ENCODE measurements at places on chromosomes 1 and 21. TPM values are rescaled to one million over a fixed set of nuclear protein-coding genes. Genes with fewer than 3 reads are reported as not detected.

Gene RORC
- 0.24 TPM for total RNA-seq

DNA sequence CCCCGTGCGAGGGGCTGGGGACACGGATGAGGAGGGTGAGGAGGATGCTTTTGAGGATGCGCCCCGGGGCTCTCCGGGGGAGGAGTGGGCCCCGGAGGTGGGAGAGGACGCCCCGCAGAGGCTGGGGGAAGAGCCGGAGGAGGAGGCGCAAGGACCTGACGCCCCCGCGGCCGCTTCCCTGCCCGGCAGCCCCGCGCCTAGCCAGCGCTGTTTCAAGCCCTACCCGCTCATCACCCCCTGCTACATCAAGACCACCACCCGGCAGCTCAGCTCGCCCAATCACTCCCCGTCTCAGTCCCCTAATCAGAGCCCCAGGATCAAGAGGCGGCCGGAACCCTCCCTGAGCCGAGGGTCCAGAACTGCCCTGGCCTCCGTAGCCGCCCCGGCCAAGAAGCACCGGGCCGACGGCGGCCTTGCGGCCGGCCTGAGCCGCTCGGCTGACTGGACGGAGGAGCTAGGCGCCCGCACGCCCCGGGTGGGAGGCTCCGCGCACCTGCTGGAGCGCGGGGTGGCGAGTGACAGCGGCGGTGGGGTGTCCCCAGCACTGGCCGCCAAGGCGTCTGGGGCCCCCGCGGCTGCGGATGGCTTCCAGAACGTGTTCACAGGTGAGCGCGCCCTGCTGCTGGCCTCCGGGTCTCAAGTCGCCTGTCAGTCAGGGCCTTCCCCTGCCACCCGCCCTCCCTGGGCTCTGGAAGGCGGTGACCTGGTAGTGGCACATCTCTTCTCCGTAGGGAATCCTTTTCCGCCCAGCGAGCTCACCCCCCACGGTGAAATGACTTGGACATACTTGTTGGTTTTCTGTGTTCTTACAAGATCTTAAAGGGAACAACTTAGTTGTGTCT, 1.7 kb downstream of the FMN2 start:
- no peak for DNase-seq

- peak; percentile 47 for DNase-seq
These were observed 659 bp downstream of the FAF1 start for GRCh38 chr1:50959303-50959912.

DNA sequence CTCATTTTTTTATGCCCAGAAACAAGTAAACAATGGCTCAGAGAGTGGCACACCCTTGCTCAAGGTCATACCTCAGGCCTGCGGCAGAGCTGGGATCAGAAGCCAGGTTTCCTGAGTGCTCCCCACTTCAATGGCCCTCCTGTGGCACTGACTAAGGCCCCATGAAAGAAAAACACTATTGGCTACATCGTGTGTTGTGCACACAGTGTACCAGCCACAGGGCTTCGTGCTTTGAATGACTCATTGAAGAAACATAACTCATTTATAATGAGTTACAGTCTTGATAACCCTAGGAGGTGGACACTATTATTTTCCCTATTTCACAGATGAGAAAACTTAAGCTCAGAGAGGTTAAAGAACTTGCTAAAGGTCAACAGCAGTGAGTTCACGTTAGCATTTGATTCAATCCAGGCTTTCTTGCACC, 91.2 kb downstream of the TRABD2B start:
- DNase-seq: peak; percentile 74

GRCh38 chr1:33841494-33841893, 22.4 kb upstream of the HMGB4 start:
- no peak for DNase-seq

GRCh38 chr1:99737016-99737415, 29.4 kb downstream of the FRRS1 start:
- peak; percentile 46 for DNase-seq

DNA sequence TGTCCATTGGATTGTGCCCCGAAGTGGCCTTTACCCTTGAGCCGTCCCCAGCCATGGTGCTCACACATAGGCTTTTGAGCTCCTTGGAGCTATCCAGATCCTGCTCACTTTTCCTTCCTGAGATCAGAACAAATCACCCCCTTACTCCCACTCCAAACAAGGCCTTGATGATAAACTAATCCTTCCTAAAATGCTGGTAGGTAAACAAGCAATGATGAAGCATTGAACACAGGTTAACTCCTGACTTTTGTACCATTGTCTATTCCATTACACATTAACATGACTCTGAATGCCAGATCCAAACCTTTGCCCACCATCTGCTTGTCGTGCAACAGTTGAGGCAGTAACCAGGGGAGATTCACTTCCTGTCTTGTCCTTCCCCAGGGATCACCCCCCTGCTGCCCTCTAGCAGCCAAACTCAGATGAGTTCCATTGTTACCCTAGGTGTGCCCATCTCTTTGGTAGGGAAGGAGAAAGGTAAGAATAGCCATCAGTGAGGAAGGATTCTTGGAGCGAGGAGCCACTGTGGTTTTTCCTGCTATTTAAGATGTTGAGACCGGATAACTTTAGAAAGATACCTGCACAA, 79.5 kb upstream of the DNAJC6 start:
- no peak for DNase-seq

GRCh38 chr1:116386042-116386441, 13.0 kb downstream of the ATP1A1 start:
- DNase-seq: no peak

DNA sequence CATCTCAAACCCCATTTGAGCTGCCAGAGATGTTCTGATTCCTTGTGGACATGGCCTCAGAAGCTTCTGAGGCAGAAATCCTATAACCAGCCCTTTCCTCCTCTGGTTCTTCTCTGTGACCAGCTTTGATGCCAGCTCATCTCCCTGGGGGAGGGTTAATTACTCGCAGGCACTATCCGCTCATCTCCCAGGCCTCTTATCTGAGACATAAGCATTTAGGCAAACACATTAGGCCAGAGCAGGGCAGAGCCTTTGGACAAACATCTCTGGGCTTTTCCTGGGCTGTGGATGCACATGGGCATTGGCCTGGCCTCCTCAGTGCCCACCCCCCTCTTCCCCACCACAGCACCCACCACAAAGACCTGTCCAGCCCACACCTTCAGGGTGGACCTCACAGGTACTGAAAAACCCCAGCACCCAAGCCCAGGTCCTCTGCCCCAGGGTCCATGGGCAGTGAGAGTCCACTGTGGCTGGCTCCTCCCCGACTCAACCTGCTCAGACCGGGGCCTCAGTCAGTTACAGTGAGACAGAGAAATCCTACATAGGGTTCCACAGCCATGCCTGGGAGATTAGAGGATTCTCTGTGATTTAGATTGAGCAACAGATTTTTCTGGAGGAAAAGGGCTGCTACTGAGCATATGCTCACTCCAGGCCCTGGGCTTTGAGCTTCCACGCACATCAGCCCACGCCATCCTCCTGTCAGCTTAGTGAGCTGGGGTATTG, 26.9 kb downstream of the IGSF21 start:
- DNase-seq: no peak

GRCh38 chr1:181318858-181319235, 164.5 kb upstream of the CACNA1E start:
- no peak for DNase-seq

DNA sequence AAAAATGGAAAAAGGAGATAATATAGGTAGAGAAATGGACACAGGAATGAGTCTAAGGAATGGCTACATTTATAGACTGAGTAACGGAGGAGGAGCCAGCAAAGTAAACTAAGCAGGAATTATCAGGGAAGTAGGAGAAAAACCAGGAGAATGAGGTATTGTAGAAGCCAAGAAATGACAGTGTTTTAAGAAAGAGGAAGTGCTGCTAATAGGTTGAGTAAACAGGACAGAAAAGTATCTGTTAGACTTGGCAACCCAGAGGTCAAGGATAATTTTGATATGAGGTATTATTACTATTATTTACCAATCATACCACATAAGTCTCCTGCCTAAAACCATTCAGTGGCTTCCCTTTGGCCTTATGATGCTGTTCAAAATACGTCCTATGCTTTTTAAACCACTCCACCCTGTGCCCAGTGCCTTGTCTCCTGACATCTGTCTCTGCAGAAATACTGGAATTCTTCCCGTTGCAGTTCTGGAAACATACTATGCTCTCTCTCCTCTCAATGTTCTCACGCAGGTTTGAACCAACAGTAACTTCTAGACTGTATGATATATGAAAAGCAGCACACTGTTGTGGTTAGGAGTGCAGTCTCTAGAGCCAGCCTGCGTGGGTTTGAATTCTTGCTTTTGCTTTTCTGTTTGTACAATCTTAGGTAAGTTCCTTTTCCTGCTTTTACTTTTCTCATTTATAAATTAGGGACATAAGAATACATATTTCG, 24.6 kb upstream of the NEK7 start:
- no peak for DNase-seq

GRCh38 chr21:32494934-32495709, 82.6 kb downstream of the EVA1C start:
- DNase-seq: no peak

DNA sequence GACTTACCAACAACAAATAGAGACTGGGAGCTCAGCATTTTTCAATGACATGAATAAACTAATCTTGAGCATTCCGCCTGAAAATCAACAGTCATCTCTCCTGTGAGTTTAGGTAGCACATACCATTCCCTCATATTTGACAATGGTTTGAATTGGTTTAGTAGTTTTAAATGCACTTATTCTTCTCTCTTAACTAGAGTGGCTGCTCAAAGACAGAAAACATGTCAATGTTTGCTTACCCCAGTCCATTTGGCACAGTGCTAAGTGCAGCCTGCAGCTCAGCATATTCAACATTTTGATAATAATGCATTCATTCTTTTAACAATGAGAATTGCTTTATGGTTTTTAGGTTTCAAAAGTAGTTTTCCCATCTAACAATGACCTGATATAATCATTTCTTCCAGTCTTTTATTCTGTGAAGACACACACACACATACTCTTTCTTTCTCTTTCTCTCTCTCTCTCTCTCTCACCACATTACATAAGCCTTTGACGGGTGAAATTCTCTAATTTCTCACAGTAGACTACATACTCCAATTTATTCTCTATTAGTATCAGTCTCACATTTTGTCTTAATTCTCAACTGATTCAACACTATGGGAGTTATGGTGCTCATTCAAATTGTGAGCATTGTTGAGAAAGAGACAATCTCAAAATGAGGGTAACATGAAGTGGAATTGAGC, 432.3 kb downstream of the LRRIQ3 start:
- DNase-seq: no peak

GRCh38 chr1:118101999-118102398, 83.0 kb downstream of the SPAG17 start:
- no peak for DNase-seq

DNA sequence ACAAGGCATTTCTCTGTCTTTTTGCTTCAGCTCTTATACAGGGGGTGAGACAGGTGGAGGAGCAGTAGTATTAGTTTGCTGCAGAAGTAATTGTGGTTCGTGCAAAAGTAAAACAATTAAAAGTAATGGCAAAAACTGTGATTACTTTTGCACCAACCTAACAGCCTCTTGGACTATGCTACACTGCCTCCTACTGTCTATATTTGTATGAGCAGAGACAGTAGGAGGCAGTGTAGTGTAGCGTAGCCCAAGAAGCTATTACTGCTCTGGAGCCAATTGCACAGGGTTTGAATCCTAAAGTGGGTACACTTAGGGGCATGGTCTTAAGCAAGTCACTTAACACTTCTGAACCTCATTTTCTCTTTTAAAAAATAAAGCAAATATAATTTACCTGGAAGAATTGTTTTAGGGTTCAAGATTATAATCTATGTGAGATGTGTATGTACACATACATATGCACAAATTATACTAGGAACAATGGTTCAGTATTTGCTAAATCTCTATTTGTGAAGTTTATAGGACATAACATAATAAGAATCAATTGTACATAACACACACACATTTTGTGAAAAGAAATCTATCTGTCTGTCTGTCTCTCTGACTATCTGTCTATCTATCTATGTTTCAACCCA, 103.8 kb downstream of the BRINP3 start:
- DNase-seq: no peak

GRCh38 chr1:66267201-66267940, 266.6 kb upstream of the SGIP1 start:
- no peak for DNase-seq

Gene IL10
- not detected for total RNA-seq

- no peak for DNase-seq
These were observed 29.4 kb upstream of the BMP8A start for GRCh38 chr1:39462074-39462473.

DNA sequence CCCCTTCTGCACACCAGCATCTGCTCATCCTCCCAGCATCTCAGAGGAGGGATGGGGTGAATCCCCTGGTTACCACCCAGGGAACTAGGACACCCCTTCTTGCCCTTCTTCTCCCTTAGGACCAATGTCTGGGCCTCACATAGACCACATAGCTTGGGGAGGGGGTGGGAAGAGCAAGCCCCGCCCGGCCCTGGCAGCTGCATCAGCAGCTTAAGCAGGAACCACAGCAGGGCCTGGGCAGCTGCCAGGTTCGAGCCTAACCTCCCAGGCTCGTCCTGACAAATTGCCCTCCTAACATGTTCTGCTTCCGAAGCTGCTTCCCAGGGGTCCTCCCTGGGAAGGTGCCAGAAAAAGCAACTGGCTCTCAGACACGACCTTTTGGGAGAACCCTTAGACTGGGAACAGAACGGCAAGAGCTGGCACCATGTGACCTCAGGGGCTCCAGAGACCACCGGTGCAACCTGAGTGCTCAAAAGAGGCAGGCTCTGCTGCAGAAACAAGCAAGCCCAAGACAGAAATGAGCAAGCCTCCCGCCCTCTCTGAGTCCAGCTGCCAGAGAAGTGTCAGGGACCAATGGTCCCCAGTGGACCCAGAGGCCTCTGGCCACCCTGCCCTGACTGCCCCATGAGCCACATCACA, 18.4 kb upstream of the CLSTN1 start:
- no peak for DNase-seq

- no peak for DNase-seq
These were observed 231.9 kb upstream of the JUN start for GRCh38 chr1:59015708-59016107.

DNA sequence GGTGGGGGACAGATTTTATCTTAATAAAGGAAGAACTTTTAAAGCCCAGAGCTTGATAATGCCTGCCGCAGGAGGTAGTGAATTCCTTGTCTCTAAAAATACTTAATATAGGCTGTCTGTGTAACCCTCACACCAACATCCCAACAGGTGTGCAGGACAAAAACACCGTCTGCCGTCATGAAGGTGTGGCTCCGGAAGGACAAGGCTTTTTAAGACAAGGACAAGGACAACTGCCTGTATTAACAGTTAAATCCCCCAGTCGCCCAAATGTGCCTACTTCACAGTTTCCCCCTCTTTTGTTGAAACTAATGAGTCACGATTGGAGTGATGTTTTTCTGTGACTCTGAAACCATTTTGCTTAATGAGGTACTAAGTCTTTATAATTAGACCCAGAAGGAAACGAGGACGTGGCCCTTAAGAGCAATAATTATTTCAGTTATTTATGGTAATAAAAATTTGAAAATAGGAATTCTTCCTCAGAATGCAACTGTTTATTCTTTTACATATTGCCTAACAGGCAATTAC, 27.3 kb upstream of the SPATA6 start:
- DNase-seq: no peak

- DNase-seq: no peak
These were observed 35.2 kb upstream of the SIPA1L2 start for GRCh38 chr1:232664844-232665777.

Data from Caki2 (cell line).